ENCODE measurements at places on chromosomes 4 and X. TPM values are rescaled to one million over a fixed set of nuclear protein-coding genes. Genes with fewer than 3 reads are reported as not detected.
A peak's percentile ranks its signal among the peaks of the same experiment; 100 is the strongest.

Gene CCSER1
- total RNA-seq = not detected

Gene ENAM
- total RNA-seq = not detected

Gene SERPINA7
- total RNA-seq = not detected

Gene UGT2B17
- total RNA-seq = not detected

Gene KCND1
- total RNA-seq = 0.29 TPM

Gene SLC34A2
- total RNA-seq = not detected

Gene MAGEC2
- not detected for total RNA-seq

Gene TRPC5OS
- not detected for total RNA-seq

Gene ATP7A
- total RNA-seq = 14.4 TPM

Gene NAT8L
- total RNA-seq = under 0.01 TPM

DNA sequence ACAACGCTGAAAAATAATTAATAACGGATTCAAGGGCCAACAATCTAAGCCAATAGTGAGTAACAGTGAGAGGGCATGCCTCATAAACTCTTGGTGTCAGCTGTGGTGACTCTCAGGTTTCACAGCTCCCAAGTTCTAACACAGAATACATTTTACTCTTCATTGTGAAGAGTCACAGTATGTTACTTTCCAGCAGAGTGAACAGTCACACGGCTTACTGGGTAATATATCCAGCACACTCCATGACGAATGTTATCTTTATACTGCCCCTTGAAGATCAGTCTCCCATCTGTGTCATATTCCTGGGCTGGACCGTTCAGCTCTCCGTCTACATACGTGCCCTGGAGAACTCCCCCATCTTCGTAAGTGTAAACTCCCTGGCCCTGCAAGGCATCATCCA, 23.1 kb downstream of the SETD7 start:
- no peaks in the 10 kb centered on the region for H3K27me3 ChIP-seq
- no peak overlapping the region for H3K27ac ChIP-seq
- H3K36me3 ChIP-seq = peaks cover 27% of the 10 kb centered on the region
- no peak for DNase-seq
- no peak overlapping the region for H3K4me3 ChIP-seq

- H3K27me3 ChIP-seq = no peaks in the 10 kb centered on the region
- H3K4me1 ChIP-seq = no peaks in the 10 kb centered on the region
- DNase-seq = no peak
- H3K36me3 ChIP-seq = no peaks in the 10 kb centered on the region
These were observed 55.2 kb downstream of the MGST2 start for GRCh38 chr4:139720806-139721205.

DNA sequence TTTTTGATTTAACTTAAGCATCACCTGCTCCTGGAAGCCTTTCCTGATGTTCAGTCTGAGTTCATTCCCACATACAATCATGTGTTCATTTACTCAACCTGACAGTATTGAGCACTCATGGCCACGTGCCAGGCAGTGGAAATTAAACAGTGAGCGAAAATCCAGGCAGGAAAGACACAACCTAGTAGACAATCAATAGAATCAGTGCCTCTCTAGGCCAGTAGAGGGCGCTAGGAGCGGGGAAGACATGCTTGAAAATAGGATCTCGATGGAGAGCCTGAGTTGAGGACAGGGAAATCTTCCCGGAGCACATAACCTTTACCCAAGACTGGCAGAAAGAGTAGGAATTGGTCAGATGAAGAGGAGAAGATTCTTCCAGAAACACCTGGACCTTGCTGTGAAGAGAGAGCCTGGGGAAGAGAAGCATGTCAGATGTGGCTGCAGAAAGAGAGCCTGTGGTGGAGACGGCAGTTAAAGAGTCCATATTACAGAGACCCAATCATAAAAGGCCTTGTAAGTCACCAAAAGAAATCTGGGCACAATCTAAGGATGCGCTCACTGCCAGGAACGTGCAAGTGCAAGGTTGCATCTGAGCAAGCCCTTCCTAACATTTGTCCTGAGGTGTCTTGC, 103.5 kb downstream of the LDB2 start:
- H3K27ac ChIP-seq = no peak overlapping the region
- no peaks in the 10 kb centered on the region for H3K27me3 ChIP-seq
- no peaks in the 10 kb centered on the region for H3K4me1 ChIP-seq

- peaks cover 40% of the 10 kb centered on the region for H3K4me1 ChIP-seq
- DNase-seq = no peak
- no peaks in the 10 kb centered on the region for H3K27me3 ChIP-seq
- no peaks in the 10 kb centered on the region for H3K36me3 ChIP-seq
- H3K27ac ChIP-seq = no peak overlapping the region
- H3K4me3 ChIP-seq = no peak overlapping the region
These were observed 72.6 kb downstream of the WWC2 start for GRCh38 chr4:183171484-183172267.

DNA sequence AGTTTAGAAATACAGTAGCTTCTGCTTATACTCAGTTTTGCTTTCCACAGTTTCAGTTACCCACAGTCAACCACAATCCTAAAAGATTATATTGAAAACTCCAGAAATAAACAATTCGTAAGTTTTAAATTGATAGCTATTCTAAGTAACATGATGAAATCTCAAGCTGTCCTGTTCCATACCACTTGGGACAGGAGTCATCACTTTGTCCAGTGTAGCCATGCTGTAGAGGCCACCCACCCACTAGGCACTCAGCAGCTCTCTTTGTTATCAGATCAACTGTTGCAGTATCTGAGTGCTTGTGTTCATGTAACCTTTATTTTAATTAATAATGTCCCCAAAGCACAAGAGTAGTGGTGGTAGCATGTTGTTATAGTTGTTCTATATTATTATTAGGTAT, 117.5 kb upstream of the IQCM start:
- H3K27ac ChIP-seq = no peak overlapping the region
- no peaks in the 10 kb centered on the region for H3K27me3 ChIP-seq
- no peak for DNase-seq

- H3K27ac ChIP-seq = no peak overlapping the region
- H3K4me1 ChIP-seq = no peaks in the 10 kb centered on the region
- H3K4me3 ChIP-seq = no peak overlapping the region
- H3K27me3 ChIP-seq = no peaks in the 10 kb centered on the region
- DNase-seq = no peak
These were observed 58.8 kb downstream of the C4orf50 start for GRCh38 chr4:5959211-5959982.

DNA sequence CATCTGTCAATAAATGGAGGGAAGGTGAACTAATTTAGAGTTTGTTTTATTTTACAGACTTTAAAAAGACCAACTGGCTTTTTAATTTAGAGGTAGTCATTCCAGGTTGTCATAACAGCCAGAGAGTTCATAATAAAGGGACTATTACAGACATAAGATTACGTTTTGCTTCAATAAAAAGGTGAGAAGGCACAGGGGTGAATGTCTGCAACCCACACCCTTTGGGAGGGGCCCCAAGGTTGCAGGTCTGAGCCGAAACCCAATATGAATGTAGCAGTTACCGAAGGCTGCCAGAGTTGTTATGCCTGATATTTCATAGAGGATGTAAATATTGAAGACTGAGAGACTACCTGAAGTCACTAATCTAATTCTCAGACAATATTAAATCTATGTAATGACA, 329.7 kb upstream of the GALNT7 start:
- H3K36me3 ChIP-seq = no peaks in the 10 kb centered on the region
- H3K4me1 ChIP-seq = no peaks in the 10 kb centered on the region
- H3K4me3 ChIP-seq = no peak overlapping the region
- H3K27ac ChIP-seq = no peak overlapping the region

DNA sequence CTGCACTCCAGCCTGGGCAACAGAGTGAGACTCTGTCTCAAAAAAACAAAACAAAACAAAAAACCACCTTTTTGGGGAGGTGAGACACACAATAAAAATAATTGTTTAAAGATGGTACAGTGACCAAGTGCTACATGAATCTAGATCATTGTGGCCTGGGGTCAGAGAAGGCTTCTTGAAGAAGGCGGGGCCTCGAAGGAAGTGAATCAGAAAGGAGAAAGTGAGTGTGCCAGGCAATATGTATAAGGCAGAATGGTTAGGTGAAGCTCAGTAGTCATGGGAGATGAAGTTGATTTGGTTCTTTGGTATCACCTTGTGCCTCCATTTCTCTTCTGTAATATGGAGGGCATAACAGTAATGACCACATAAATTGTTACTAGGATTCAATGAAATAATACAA, 58.9 kb downstream of the DOCK11 start:
- no peak for DNase-seq
- H3K27ac ChIP-seq = no peak overlapping the region
- no peak overlapping the region for H3K4me3 ChIP-seq
- H3K4me1 ChIP-seq = peaks cover 8% of the 10 kb centered on the region
- H3K36me3 ChIP-seq = no peaks in the 10 kb centered on the region

DNA sequence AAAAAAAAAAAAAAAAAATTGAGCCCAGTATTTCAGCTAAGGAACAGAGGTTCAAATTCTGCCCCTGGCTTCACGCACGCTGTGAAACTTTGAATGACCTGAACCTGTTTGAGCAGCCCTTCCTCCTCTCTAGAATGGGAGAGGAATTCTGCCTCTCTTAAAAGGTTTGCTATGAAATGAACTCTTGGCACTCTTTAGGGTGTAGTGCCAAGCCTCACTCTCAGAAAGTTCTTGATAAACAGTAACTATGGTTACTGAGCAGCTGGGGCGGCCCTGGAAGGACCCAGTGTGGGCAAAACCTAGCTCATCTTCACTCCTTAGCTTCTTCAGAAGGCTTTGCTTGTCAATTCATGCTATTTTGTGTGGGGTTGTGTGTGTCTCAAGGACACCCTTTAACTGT, 73.7 kb downstream of the GEMIN8 start:
- H3K36me3 ChIP-seq = no peaks in the 10 kb centered on the region
- no peaks in the 10 kb centered on the region for H3K4me1 ChIP-seq
- H3K27me3 ChIP-seq = peaks cover 15% of the 10 kb centered on the region
- no peak overlapping the region for H3K27ac ChIP-seq
- no peak for DNase-seq

DNA sequence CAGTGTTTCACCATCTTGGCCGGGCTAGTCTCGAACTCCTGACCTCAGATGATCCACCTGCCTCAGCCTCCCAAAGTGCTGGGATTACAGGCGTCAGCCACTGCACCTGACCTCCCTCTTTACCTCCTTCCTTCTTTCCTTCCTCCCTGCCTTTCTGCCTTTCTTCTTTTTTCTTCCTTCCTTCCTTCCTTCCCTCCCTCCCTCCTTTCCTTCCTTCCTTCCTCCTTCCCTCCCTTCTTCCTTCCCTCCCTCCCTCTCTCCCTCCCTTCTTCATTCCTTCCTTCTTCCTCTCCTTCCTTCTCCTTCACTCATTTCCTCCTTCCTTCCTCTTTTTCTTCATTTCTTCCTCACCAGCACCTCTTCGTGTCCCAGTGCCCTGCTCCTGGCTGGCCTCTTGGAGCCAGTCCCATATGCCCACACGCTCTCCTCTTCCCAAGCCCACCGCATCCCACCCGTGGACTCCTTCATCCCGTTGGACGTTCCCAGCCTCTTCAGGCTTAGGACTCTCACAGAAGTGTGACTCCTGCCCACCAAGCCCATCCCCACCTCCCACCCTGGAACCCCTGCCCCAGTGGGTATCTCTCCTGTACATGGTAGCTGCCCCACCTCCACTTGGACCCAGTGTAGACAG, 22.6 kb downstream of the CSF2RA start:
- H3K27me3 ChIP-seq = no peaks in the 10 kb centered on the region
- H3K4me3 ChIP-seq = no peak overlapping the region
- DNase-seq = no peak
- no peaks in the 10 kb centered on the region for H3K36me3 ChIP-seq
- H3K4me1 ChIP-seq = no peaks in the 10 kb centered on the region
- H3K27ac ChIP-seq = no peak overlapping the region

- H3K4me1 ChIP-seq = no peaks in the 10 kb centered on the region
- H3K36me3 ChIP-seq = no peaks in the 10 kb centered on the region
- DNase-seq = no peak
These were observed 911 bp upstream of the GPR50 start for GRCh38 chrX:151175283-151176062.

DNA sequence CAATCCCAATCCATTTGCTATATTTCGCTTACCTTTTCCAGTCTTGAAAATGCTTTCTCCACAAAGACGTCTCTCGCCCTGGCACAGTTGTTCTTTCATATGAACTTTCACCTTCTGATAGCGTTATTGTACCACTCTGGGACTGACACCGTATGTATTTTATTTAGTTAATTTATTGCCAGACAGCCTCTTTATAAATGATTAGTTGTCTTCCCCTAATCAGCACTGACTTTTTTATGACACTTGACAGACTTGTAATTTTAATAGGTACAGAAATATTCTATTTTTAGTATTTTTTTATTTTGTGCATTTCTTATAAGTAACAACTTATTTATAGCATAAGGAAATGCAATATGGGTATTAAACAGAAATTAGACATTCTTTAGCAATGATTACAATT, at the start of gene GIMD1:
TSS of gene GIMD1 (minus strand) at position 101 of the 400 bp plus-strand sequence. CDS start 1,343 bp downstream, outside the sequence.
- no peaks in the 10 kb centered on the region for H3K27me3 ChIP-seq
- H3K4me1 ChIP-seq = peaks cover 30% of the 10 kb centered on the region
- no peak for DNase-seq
- H3K4me3 ChIP-seq = peak within 1 kb of the TSS; percentile 48
- H3K27ac ChIP-seq = no peak within 1 kb of the TSS

DNA sequence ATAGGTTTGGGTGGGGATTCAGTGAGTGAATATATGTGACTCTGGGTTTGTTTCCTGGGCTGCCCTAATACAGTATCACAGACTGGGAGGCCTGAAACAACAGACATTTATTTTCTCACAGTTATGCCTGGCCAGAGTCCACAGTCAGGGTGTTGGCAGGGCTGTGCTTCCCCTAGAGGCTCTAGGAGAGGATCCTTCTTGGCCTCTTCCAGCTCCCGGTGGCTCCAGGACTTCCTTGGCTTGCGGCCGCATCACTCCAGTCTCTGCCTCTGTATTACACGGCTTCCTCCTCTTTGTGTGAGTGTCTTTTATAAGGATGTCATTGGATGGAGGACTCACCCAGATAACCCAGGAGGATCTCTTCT, 5.2 kb upstream of the JAKMIP1 start:
- H3K27me3 ChIP-seq = peaks cover 4% of the 10 kb centered on the region
- H3K36me3 ChIP-seq = no peaks in the 10 kb centered on the region
- no peak overlapping the region for H3K27ac ChIP-seq
- H3K4me1 ChIP-seq = no peaks in the 10 kb centered on the region
- H3K4me3 ChIP-seq = no peak overlapping the region
- no peak for DNase-seq

DNA sequence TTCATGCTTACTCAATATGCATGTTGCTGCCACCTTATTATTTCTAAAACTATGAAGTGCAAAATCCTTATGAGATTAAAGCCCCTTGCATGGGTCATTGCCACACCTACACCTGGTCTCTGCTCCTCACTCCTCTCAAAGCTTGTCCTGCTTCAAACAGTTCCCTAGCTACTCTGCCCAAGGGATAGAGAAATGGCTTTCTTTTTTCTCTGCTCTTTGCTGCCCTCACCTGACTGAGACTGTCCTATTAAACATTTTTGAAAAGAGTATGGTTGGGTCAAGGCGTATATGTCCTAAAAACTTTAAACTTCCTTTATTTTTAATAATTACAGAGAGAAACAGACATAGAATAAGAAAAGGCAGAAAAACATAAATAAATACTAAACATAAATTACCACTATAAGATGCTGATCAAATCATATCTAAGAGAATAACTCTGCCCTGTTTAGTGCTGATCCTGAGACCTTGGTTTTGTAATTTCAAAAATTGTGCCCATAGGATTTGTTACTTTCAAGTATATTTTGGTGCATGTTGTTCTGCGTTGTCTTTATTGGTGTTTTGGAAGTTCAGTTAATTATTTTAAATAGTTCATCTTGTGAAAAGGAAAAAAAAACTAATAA, 704.9 kb upstream of the PABPC4L start:
- H3K36me3 ChIP-seq = no peaks in the 10 kb centered on the region
- H3K4me3 ChIP-seq = no peak overlapping the region
- H3K4me1 ChIP-seq = no peaks in the 10 kb centered on the region
- H3K27ac ChIP-seq = no peak overlapping the region
- DNase-seq = no peak

GRCh38 chr4:140343303-140343702, 30.1 kb upstream of the SCOC start:
- H3K4me3 ChIP-seq = no peak overlapping the region
- H3K36me3 ChIP-seq = no peaks in the 10 kb centered on the region
- H3K4me1 ChIP-seq = no peaks in the 10 kb centered on the region
- peaks cover 11% of the 10 kb centered on the region for H3K27me3 ChIP-seq

Data from osteoblast (primary cell).